ENCODE measurements at places on chromosomes 3 and 15.

DNA sequence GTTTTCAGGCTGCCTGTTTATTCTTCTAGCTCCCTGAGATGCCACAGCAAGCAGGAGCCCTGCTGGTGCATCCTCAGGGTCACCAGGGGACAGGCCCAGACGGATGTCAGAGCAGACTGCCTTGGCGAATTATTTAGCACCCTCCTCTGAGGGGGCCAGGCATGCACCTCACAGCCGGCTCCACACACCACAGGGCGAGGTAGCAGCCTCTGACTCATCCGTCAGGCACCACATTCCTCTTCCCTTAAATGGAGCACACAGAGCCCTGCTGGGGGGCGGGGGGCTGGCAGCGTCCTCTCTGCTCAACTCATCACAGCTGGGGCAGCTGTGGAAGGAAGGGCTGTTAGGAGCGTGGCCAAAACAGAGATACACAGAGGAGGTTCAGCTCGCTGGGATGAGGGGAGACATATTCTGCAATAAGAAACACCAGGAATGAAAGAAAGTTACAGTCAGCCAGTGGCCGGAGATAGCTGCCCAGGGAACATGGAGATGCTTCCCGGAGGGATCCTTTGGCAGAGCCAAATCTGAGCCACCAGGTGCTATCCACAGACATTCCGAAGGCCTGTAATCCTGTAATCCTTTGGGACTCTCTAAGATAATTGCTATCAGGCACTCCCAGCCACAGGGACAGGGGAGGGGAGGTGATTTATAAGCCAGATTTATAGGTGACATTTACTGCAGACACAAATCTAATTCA is 13.9 kb upstream of the PRICKLE2 start:
- peak; percentile 16 for DNase-seq

DNA sequence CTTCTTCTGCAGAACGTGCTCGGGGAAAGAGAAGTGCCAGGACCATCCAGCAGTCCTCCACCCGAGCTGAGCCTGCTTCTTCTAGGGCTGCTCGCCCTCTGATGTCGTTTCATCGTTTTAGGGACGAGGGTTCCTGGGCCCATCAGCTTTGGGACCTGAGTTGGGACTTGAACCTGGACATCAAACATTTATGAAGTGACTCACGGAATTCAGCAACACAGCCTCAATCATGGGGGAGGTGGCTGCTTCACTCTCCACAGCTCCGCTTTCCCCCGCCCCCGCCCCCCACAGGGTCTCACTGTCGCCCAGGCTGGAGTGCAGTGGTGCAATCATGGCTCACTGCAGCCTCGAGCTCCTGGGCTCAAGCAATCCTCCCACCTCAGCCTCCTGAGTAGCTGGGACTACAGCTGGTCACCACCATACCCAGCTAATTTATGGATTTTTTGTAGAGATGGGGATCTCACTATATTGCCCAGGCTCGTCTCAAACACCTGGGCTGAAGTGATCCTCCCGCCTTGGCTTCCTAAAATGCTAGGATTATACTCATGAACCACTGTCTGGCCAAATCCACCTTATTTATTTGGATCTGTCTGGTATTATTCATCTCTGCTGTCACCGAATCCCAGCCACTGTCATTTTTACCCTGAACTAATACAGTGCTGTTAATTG is 725 bp upstream of the SCAMP2 start:
- DNase-seq: peak; percentile 34

DNA sequence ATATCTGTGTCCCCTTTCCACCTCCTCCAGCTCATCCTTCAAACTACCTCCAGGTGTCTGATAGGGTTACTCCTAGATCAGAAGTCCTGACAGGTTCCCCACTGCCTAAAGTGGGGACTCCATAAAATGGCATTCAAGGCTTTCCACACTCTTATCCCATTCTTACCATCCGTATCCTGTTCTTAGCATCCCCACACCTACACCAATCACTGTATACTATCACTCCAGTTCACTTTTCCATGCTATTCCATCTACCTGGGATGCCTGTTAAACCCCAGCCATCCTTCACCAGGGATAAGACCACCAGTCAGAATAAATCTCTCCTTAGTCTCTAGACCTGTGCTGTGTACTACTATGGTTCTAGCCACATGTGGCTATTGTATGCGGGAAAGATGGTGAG is 19.1 kb downstream of the SSR3 start:
- no peak for DNase-seq

DNA sequence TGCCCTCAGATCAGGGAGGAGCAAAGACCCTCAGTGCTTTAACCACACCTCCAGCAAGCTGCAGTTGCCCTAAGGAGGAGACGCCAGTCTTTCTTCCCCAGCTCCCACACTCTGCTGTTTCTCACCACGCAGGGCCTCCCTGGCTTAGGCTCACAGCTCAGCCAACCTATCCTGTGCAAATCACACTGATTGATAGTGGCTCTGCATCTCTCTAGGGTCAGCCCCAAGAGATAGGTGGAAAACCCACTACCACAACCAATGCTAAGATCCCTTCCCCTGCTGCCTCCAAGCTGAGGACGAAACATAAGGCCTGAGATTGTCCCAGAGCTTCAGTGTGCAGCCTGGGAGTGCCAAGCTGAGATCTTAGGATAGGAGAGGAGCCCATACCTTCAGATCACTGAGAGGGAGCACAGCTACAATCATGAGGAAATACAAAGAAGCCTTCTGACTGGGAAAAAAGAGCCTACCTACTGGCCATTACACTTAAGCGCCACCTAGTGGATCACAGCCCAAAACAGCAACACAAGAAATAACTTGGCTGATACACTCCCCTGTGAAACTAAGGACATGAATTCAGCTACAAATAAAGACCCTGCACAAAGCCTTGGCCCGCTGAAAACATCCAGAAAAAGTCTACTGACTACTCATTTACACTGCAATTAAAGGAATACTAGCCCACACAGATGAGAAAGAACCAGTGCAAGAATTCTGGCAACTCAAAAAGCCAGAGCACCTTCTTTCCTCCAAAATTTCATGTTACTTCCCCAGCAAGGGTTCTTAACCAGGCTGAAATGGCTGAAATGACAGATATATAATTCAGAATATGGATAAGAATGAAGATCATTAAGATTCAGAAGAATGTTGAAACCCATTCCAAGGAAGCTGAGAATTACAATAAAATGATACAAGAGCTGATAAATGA is 271.5 kb upstream of the DCBLD2 start:
- DNase-seq: peak; percentile 54

DNA sequence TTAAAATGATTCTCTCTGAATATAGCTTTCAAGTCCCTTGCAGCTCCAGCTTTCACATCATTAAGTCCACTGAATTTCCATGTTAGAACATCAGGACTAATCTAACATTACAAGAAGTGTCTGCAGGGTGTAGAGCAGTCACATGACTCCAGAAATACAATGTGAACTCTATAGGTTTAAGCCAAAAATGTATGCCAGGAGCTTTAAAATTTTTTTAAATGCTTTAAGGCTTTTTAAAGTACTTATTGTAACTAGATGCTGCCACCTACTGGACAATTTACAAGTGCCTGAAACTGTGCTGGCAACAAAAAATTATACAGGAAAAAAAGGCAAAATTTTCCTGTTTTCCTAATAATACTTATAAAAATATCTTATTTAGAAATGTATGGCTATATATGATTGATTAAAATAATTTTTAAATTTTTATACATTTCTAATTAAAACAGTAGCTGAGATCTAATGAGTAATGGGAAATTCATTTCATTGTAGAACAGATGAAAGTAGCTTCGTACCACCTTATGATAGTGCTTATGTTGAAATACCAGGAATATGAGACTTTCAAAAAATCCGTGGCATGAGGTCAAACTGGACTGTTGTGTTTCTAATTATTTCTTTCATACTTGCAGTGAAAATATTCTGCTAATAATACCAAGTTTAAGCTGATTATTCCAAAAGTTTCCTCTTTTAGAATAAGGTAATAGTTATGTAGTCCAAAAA is 25.7 kb downstream of the FSIP1 start:
- peak; percentile 43 for DNase-seq

- DNase-seq: peak; percentile 50
These were observed 69.4 kb upstream of the FOXP1 start for GRCh38 chr3:71652781-71653413.

GRCh38 chr3:113685956-113686721 is 10.3 kb downstream of the USF3 start:
- DNase-seq: peak; percentile 78

DNA sequence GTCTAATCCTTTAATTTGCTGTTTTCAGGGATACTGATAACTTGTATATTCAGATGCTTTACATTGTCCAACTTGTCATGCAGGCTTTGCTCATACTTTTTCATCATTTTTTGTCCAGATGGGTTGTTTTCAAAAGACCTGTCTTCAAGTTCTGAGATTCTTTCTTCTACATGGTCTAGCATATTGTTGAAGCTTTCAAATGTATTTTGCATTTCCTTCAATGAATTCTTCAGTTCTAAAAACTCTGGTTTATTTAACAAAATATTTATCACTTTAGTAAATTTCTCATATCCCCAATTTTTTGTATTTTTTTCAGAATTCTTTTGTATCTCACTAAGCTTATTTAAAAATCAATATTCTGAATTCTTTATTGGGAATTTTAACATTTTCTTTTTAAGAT is 388.3 kb upstream of the IL12A start:
- DNase-seq: no peak

- peak; percentile 76 for DNase-seq
These were observed 30.0 kb downstream of the CCNL1 start for GRCh38 chr3:157129803-157130466.

GRCh38 chr3:131147534-131147933 is 120.9 kb downstream of the NEK11 start:
- DNase-seq: no peak

- no peak for DNase-seq
These were observed 644.2 kb downstream of the ROBO2 start for GRCh38 chr3:77684115-77684514.

DNA sequence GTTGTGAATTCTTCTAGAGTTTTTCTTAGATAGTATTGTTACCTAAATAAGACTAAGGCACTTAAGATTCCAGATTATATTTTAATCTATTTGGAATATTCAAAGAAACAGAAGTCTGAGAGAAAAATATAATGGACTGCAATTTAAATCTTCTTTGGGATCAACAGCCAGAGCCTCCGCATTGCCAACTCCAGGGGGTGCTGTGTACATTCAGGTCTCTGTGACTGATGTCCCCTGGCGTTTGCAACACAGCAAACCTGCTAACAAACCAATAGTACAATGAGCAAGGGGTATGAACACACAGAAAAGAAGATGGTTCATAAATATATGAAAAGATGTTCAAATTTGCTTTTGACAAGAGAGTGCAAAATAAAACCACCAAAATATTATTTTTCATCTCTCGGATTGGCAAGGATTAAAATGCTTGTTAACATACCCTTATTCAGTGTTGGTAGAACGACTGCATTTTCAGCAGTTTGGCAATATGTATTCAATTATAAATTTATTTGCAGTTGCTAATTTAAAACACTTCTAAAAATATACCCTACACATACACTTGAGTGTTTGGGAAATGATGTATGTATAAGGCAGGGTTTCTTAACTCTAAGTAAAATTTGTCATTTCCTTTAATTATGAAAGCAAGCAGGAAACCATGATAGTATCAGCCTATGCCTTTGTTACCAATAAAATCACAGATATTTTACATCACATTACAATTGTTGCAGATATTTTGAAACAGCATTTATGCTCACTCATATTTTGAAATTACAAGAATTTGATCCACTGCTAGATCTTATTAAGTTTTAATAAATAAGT is 16.1 kb upstream of the TM4SF1 start:
- peak; percentile 81 for DNase-seq

DNA sequence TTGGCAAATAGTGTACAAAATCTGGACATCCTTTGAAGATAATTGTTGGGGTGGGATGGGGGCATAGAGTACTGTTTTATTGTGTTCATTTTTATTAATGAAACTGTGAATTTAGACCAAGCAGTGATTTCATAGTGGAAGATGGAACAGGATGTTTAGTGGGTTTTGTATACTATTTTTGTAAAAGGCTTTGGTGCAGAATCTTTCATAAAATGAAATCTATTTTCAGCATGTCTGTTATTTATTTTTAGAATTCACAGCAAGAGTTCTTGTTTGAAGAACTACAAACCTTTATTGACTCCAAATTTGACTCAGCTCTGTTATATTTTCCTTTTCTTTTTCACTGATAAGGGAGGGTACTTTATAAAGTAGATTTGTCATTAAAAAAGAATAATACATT is 145.4 kb downstream of the AKAP13 start:
- DNase-seq: no peak

- DNase-seq: no peak
These were observed 30.7 kb downstream of the MBNL1 start for GRCh38 chr3:152299249-152299976.

- no peak for DNase-seq
These were observed 19.4 kb upstream of the TMEM115 start for GRCh38 chr3:50378757-50379156.

DNA sequence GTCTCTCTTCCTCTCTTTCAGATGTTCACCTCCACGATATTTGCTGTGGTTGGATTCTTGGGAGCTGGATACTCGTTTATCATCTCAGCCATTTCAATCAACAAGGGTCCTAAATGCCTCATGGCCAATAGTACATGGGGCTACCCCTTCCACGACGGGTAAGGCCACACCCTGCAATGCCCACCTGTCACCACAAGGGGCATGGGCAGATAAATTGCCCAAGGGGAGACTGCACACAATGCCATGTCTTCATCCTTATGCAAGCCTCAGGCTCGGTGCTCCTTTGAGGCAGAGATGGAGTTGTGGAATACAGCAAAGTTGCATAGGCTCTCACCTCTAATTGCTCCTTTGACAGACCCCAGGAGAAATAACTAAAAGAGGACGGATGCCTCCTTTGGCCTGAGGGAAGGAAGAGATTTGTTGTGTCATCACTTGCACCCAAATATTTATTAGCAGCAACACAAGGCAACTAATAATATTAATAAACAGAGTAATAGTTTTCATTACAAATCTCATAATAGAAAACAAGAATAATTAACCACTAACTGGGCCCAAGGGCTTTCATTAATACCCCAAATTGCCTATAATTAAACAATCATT is 13.2 kb downstream of the TM4SF4 start:
- no peak for DNase-seq

DNA sequence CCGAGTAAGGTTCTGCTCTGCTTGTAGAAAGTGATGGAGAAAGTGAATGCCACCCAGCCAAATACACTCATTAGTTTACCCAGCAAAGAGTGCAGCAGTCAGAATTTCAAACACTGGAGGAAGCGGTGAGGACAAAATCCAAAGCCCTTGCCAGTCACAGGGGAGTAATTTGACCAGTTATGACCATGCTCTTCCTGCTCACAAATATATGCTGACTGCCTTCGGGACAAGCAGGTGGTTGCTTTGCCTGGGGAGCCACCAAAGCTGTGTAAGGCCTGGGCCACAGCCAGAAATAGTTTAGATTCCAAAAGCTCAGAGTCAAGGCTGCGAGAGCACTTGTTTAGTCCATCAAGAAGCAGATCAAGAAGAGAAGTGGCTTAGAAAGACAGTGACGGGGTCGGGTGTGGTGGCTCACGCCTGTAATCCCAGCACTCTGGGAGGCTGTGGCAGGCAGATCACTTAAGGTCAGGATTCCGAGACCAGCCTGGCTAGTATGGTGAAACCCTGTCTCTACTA is 51.0 kb upstream of the ATP13A3 start:
- DNase-seq: peak; percentile 67

All from HepG2 (cell line).